Tibial nerve (tissue), 4 donors: ENCODE measurements at places on chromosomes 11 and 22. TPM values are rescaled to one million over a fixed set of nuclear protein-coding genes. Genes with fewer than 3 reads are reported as not detected.
A peak's percentile ranks its signal among the peaks of the same experiment; 100 is the strongest.

Gene ACTN3
- not detected for total RNA-seq

DNA sequence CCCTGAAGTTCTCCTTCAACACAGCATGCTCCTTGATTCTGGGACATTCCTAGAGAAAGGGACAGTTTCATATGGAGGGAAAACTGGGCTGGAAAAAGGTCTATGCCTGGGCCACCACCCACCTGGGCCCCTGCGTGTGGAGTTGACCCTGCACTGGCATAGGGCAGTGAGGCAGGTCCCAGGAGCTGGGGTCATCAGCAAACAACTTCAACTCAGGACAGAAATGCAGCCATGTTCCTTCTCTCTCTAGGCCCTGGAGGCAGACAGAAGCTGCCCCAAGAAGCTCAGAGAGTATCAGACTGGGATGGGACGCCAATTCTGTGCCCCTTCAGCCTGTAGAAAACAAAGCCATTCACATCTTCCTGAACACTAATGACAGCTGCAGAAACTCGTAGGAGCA lies 34.9 kb downstream of the RTL6 start:
- no peaks in the 10 kb centered on the region for H3K27me3 ChIP-seq
- H3K4me1 ChIP-seq, result no peaks in the 10 kb centered on the region
- H3K4me3 ChIP-seq, result no peak overlapping the region
- no peak overlapping the region for H3K27ac ChIP-seq
- no peak for DNase-seq

Gene NXPE4
- not detected for total RNA-seq

GRCh38 chr22:39530692-39531331 lies 1.7 kb downstream of the RPS19BP1 start:
- DNase-seq, result no peak
- H3K27me3 ChIP-seq, result no peaks in the 10 kb centered on the region
- no peaks in the 10 kb centered on the region for H3K36me3 ChIP-seq
- no peak overlapping the region for H3K4me3 ChIP-seq

- no peak overlapping the region for H3K4me3 ChIP-seq
- no peaks in the 10 kb centered on the region for H3K27me3 ChIP-seq
- peaks cover 19% of the 10 kb centered on the region for H3K36me3 ChIP-seq
Observed at GRCh38 chr11:77217156-77217555, 84.3 kb downstream of the GDPD4 start.

DNA sequence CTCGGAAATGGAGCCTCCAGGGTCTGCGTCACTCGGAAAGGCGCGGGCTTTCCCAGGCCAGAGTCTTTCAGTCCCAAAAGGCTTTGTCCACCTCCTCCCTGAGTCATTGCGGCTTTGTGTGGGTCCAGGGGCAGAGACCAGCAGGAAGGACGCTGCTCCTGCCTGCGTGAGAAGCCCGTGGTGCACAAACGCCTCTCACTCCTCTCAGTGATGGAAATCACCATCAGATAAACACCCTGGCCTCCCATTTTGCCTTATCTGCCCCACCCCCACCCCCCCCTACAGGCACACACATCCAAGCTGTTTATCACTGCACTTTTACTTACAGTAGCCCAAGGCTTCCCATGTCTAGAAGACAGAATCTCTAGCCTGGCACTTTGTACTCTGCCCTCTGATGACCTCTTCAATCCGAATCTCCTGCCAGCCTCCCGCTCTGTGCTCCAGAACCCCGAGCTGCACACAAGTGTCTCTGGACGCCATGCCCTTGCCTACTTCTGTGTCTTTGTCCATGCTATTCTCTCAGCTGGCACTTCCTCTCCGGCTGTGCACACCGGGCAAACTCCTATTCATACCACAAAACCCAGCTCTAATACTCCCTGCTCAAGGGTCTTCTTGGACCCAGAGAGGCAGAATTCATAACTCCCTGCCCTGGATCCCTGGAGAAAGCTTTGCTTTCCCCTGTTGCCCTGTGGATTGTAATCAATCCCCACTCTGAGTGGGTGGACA lies 954.6 kb downstream of the TBC1D22A start:
- no peaks in the 10 kb centered on the region for H3K36me3 ChIP-seq
- no peaks in the 10 kb centered on the region for H3K4me1 ChIP-seq
- H3K27me3 ChIP-seq, result no peaks in the 10 kb centered on the region
- no peak overlapping the region for H3K27ac ChIP-seq

DNA sequence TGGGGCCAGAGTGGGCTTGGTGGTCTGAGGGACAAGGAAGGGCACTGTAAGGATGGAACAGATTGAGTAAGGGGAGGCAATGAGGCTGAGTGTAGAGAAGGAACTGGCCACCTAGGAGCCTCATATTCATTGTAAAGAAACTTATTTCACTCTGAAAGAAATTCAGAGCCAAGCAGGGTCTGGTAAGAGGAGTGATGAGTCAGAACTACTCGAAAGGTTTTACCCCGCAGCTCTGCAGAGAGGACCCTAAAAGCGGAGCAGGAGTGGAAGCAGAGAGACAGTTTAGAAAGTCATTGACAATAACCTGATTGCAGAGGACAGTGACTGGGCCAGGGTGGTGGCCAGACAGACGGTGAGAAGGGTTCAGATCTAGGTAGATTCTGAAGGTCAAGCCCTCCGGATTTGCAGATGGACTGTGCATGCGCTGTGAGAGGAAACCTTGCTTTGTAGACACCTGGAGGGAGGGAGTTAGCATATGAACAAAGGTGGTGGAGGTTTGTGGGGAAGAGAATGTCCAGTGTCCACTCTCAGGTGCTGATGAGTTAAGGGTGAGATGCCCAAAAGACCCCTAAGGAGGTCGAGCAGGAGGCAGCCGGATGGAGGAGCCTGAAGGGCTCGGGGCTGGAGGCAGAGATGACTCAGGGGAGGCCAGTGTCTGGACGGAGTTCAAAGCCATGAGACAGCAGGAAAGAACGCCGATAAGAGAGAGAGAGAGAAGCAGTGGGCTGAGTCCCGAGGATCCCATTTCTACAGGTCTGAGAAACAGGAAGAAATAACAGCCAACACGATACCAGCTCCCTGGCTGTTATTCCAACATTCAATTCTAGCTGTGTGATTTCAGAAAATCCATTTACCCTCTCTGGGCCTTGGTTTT lies 546.0 kb downstream of the BRD1 start:
- DNase-seq, result no peak
- no peaks in the 10 kb centered on the region for H3K36me3 ChIP-seq
- H3K4me3 ChIP-seq, result no peak overlapping the region

DNA sequence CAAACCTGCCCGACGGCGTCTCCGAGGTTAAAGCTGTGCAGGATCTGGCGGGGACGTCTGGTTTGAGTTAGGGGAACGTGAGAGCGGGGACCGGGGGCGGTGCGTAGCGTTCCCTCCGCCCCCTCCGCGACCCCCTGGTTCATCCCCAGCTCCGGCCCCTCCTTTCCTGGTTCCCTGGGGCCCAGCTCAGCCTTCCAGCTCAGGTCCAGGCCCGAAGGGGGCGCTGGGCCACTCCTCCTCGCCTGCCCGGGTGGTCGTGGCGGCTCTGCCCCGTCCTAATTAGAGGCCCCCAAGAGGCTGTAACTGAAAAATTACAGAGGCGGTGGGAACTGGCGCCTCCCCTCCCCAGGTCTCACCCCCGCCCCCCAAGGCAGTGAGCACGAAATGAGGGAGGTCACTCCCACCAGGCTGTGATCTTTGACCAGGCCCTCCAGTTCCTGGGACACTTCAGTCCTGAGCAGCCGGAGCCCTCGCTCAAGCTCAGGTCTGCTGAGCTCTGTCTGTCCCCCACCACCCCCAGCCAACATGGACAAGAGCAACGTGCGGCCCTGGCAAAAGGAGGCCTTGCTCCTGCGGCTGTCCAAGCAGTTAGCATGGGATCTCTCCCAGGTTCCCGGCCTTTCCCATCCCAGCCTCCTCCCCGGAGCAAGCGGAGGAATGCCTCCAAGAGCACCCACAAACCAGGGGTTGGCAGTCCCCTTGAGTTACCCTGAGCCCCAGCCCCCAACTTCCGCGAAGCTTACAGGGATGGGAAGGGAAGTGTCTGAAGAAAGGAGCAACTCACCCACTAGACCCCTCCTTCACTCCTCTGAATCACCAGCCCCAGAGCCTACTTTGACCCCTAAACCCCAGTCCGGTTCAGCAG lies 3.3 kb downstream of the CD248 start:
- DNase-seq, result no peak
- peaks cover 32% of the 10 kb centered on the region for H3K4me1 ChIP-seq
- H3K27me3 ChIP-seq, result no peaks in the 10 kb centered on the region
- no peaks in the 10 kb centered on the region for H3K36me3 ChIP-seq
- H3K4me3 ChIP-seq, result peak overlapping the region; percentile 57
- H3K27ac ChIP-seq, result peak overlapping the region; percentile 89

Gene AIFM3
- total RNA-seq, result 1.7 TPM
